ENCODE measurements at places on chromosomes 5 and 9. TPM values are rescaled to one million over a fixed set of nuclear protein-coding genes. Genes with fewer than 3 reads are reported as not detected.

UGT3A2 gene
- not detected for total RNA-seq

OR1K1 gene
- not detected for total RNA-seq

INSL6 gene
- total RNA-seq = not detected

RETREG1 gene
- total RNA-seq = 0.20 TPM

PDGFRB gene
- 0.51 TPM for total RNA-seq
